AML-193 (cell line): ENCODE measurements at places on chromosomes 5 and 9.
A peak's percentile ranks its signal among the peaks of the same experiment; 100 is the strongest.

DNA sequence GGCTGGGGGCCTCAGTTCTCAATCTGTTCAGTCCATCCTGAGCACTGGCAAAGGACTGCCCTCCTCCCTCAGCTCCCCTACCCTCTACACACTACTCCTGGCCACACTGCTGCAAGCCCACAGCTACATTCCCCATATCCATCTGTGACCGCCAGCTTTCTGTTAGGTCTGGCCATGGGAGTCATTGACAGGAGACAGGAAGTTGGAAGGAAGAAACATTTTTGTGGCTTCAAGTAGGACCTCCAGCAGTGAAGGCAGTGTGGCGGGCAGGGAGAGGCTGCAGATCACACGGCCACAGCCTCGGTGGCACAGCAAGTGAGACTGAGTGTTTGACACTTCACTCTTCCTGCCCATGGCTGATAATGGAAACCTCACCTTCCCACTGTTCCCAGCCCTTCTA lies 55.9 kb downstream of the SECISBP2 start:
- DNase-seq, result no peak

DNA sequence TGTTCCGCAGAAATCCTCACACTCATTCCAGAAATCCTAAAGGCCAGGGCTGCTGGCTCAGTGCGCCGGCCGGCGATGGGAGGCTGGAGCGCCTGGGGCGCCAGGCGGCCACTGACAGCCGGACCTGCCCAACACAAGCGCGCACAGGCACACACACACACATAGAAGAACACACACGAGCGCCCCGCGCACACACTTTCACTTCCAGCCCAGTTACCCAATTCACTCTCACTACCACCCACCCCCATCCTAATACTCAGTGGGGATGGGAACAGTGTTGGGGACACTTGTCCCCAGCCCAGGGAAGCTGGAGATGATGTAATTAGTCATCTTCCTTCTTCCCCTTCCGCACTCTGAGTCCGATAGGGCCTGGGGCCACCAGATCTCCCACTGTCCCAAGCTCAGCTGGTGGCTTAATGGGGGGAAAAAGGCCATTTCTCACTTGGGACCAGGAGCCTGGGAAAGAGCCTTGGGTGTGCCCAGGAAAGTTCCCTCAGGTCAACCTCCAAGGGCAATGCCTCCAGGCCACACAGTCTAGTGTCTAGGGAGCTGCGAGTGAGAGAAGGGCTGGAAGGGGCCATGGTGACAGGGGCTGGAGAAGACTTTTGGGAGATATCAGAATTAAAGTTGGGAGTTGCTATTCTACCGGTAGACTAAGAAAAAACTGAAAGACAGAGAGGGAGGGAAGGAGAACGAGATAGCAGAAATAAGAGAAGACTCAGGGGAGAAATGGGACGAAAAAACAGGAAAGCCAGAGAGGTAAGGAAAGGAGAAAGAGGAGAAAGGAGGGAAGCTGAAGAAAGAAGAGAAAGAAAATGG lies 1.7 kb downstream of the EBF1 start:
- DNase-seq, result no peak

GRCh38 chr5:113336975-113337374 lies 97.8 kb downstream of the TSSK1B start:
- peak; percentile 46 for DNase-seq

DNA sequence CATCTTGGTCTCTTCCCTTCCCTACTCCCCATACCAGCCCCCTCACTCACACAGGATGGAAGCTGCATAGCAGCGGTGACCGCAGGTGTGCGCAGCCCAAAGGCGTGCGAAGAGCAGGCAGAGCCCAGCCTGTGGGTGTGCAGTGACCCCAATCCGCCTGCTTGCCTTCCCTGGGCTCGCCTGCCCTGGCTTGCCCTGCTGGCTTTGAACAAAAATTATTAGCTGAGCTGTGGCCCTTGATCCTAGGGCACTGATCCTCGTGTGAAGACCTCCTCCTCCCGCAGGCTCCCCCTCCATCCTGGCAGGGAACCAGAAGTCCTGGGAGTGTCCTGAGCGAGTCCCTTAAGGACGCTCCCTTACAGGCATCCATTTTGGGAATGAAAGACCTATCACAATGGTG lies 31.9 kb downstream of the MORN5 start:
- no peak for DNase-seq

DNA sequence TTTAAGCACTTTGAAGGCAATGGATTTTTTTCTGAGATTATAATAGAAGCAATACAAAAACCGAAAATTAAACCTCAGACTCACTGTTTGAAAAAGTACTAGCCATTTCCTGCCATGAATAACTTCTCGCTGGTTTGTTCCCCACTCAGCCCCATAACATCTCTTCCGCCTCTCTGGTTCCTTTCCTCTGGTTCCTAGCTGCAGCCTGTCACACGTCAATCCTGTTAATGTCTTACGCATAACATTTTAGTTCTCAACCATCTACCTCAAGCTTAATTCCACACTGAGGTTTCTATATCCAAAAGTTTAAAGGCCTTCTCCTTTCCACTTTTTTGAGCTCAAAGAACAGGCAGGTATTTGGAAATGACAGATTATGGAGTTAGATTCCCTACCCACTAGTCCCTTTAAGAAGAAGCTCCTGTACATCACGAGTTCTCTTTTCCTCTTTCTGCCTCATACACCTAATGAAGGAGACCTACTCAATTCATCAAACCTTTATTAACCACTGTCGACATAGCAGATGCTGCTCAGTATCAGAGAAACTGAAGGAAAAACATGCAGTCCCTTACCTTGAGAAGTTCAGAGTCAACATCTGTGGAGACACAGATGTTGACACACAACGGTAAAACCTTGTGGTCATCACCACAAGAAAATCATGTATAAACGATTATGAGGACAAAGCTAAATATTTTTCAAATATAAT lies 243.0 kb upstream of the PTGER4 start:
- no peak for DNase-seq
